Fibroblast of skin of back (primary cell): ENCODE measurements at places on chromosomes 6 and 20.

DNA sequence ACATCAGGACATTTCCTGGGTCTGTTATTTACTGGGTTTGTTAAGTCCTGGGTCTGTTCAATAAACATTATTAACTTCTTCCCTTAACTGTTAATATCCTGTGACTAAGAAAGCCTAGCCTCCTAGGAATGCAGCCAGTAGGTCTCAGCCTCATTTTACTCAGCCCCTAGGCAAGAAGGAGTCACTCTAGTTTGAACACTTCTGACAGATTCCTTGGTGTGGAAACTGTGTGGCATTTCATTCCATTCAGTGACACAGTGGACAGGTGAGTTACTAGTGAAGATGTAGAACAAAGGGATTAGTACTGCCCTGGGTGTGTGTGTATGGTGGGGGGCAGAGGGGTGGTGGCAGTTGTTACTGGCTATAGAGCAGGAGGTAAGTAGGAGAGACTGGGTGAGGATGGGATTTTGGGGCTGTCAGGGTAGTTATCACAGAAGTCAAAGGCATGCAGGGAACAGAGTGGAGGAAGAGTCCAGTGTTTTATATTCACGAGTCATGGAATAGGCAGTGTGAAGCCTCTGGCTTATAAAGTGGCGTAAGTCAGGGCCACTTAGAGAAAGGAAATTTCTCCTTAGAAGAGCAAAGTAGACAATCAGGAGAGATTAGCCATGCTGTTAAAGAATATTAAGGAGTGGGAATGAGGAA, 28.4 kb downstream of the RNF182 start:
- peak; percentile 72 for DNase-seq

- DNase-seq: no peak
These were observed 945.9 kb upstream of the CITED2 start for GRCh38 chr6:140320081-140321080.

GRCh38 chr6:12476484-12476883, 186.3 kb downstream of the EDN1 start:
- DNase-seq: no peak

DNA sequence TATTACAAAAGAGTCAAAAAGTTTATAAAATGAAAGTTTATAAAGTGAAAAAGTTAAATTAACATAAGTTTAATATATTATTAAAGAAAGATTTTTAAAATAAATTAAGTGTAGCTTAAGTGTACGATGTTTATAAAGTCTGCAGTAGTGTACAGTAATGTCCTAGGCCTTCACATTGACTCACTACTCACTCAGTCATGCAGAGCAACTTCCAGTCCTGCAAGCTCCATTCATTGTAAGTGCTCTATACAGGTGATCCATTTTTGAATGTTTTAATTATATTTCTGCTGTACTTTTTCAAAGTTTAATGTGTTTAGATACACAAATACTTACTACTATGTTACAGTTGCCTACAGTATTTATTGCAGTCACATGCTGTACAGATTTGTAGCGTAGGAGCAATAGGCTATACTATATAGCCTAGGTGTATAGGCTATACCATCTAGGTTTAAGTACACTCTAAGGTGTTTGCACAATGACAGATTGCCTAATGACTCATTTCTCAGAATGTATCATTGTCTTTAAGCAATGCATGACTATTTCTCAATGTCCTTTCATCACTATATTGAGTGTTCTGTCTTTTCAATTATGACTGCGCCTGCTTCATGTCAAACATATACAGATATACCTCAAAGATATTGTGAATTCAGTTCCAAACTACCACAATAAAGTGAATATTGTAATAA, 1110.3 kb upstream of the MAP3K7 start:
- no peak for DNase-seq

- DNase-seq: peak; percentile 79
These were observed 142.5 kb upstream of the HDDC2 start for GRCh38 chr6:125444006-125444923.

- DNase-seq: no peak
These were observed 64.3 kb downstream of the ZBTB2 start for GRCh38 chr6:151327101-151327500.

GRCh38 chr6:17494177-17494576, 100.8 kb downstream of the CAP2 start:
- peak; percentile 71 for DNase-seq

- peak; percentile 63 for DNase-seq
These were observed 50.8 kb upstream of the NRN1 start for GRCh38 chr6:6057442-6058053.

- DNase-seq: peak; percentile 52
These were observed 2.5 kb downstream of the MYMX start for GRCh38 chr6:44219053-44219814.

- DNase-seq: peak; percentile 91
These were observed 1.9 kb upstream of the SPTLC3 start for GRCh38 chr20:13006825-13007224.

DNA sequence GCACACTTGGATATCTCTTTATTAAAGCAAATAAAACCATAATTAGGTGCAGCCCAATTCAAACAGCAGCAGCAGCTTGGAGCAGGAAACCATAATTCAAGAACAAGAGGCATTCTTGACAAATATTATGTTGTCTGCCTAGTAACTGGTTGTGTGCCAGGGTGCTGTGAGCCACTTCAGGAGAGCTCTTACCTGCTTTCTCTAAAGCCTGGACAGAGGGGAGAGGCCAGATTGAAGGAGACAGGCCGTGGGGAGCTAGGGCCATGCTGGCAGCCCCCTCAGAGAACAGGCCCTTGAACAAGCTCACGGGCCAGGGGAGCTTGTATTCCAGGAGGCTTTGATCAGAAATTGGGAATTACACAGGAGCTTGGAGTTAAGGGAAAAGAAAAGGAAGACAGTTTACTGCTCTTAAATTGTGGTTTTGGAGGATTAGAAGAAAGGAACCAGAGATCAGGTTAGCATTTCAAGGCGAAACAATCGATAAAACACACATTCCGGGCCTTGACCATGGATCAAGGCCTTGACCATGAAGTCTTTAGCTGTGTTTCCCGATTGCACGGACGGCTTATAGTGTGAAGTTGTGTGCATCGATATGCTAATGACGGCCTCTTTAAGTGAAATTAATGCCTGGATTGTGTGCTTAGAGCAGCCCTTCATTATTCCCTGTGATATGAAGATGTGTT, 69.8 kb upstream of the NKX2-2 start:
- no peak for DNase-seq

DNA sequence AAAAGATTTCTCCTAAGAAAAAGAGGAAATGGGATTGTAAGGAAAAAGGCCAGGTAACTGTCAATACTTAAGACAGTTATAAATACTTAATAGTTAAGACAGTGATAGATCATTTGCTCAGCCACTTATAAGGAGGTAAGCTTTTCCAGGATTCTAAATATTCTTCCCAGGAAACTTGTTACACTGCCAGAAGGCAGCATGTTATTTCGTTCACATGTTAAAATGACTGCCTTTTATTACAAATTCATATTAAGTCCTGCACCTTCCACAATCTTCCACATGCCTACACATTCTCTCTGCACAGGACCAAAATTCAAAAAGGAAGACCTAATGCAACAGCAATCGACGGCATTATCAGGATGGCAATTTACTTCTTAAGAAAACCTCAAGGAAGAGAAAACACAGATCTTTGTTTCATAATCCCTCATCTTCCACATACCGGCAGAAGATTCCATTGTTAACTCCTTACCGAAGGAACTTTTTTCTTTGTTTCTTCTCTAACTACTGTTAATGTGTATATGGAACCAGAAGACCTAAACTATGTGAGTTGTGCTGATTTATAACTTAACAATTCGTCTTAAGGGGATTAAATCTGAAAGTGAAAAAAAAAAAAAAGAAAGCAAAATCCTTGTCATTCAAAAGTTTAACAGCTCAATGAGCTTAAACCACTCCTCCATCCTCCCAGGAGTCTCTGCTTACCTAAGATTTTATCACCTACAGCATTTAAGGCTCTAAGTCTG, 799 bp downstream of the TAAR2 start:
- no peak for DNase-seq

GRCh38 chr6:38336922-38337321, 302.8 kb downstream of the BTBD9 start:
- DNase-seq: no peak

GRCh38 chr6:35600659-35601125, 88.0 kb upstream of the TULP1 start:
- no peak for DNase-seq

GRCh38 chr6:18209539-18210197, 54.4 kb downstream of the KDM1B start:
- no peak for DNase-seq

GRCh38 chr20:35839904-35840303, 68.1 kb downstream of the PHF20 start:
- DNase-seq: no peak

DNA sequence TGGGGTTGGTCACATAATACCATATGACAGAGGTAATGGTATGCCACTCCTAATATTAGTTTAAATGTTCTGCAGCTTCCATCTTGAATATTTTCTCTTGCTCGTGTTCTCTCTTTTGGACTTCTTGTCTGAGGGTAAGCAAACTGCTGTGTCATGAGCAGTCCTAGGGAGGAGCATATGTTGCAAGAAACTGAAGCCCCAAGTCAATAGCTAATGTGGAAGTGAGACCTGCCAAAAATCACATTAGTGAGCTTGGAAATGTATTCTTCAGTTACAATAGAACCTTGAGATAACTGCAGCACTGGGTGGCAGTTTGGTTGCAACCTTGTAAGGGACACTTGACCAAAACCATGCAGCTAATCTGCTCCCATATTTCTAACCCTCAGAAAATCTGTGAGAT, 178.2 kb upstream of the IMPG1 start:
- no peak for DNase-seq

- peak; percentile 82 for DNase-seq
These were observed 30.0 kb downstream of the KCNG1 start for GRCh38 chr20:50992733-50993457.

- no peak for DNase-seq
These were observed 158.3 kb downstream of the BMP2 start for GRCh38 chr20:6925744-6926278.

DNA sequence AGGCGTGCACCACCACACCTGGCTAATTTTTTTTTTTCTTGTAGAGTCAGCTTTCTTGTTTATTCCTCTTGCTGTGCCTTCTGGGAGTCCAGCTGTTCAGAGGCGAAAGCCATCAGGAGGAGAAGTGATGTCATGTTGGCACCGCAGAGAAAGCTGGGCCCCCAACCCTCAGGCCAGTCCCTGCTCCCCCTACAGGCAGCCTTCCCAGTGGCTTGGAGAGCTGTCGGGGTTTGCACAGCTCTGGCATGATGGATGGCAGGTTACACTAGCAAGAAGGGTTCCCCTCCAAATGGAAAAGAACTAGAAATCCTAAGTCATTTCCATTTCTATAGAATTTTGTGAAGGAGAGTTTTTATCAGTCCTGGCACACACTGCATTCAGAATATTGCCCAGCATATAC, 72.6 kb downstream of the C6orf52 start:
- DNase-seq: no peak

DNA sequence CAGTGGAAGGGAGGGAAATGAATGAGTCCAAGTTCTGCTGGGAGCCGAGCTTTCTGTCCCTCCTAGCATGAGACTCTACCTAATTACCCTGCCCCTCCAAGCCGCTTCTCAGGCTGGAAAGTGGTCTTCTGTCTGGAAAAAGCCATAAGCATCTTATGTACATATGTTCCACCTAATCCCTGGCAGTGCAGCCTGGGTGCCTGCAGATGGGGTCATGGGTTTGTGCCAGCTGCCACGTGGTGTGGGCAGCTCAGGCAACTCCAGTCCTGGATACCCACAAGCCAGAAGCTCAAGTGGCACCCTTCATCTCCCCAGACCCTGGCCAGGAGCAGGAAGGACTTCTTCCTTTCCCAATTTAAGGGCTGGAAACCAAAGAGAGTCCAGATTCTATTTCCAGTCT, 253.1 kb downstream of the LY86 start:
- DNase-seq: no peak

DNA sequence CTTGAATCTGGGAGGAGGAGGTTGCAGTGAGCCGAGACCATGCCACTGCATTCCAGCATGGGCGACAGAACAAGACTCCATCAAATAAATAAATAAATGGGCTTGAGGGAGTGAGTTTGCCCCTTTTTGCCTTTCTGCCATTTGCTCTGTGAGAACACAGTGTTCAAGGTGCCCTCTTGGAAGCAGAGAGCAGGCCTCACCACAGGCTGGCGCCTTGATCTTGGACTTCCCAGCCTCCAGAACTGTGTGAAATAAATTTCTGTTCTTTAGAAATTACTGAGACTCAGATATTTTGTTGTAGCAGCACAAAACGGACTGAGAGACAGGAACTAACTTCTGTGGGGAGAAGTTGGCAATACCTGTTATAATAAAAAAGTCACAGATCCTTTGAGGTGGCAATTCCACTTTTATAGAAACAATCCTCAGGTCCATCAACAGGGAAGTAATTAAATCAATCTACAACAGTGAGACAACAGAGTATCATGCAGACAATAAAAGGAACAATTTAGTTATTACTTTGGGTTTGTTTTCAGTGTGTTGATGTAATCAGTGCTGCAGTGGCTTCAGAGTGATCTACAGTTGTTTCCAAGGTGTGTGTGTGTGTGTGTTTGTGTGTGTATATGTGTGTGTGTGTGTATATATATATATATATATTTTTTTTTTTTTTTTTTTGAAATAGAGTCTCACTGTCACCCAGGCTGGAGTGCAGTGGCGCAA, 24.5 kb downstream of the PKIG start:
- DNase-seq: no peak

GRCh38 chr6:5499644-5500306, 238.5 kb downstream of the FARS2 start:
- peak; percentile 79 for DNase-seq

DNA sequence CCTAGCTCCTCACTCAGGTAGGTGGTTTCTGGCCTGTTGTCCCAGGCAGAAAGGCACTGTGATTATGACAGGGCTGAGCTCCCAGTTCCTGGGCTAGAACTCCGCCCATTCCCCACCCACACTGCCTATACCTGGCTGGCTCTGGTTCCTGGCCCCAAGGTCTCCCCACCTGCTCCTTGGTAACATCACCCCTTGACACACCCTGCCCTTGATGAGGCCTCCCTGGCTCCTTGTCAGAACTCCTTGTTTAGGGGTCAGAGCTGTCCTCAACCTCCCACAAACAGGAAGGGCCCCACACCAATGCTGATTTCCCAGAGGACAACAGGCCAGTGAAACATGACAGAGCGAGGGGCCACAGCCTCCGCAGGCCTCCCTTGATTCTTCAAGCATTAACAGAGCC, 15.5 kb upstream of the MYMX start:
- DNase-seq: no peak

GRCh38 chr20:12956303-12956702, 52.5 kb upstream of the SPTLC3 start:
- no peak for DNase-seq

- no peak for DNase-seq
These were observed 1608.8 kb downstream of the GRIK2 start for GRCh38 chr6:103002282-103002681.

- no peak for DNase-seq
These were observed 496.7 kb downstream of the C6orf118 start for GRCh38 chr6:164812706-164813105.

DNA sequence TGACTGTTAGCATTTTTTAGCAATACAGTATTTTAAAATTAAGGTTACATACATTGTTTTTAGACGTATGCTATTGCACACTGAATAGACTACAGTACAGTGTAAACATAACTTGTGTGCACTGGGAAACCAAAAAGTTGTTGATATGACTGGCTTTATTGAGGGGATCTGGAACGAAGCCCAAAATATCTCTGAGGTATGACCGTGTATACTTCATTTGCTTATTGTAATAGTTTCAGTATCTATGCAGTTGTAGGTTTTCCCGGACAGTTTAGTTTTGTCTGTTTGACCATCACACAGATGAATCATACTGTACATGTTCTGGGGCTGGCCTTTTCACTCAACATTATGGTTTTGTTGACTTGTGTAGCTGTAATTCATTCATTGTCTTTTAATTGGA, 6.9 kb upstream of the ZBTB12 start:
- DNase-seq: peak; percentile 46
